ENCODE measurements at places on chromosomes 7 and 10.

DNA sequence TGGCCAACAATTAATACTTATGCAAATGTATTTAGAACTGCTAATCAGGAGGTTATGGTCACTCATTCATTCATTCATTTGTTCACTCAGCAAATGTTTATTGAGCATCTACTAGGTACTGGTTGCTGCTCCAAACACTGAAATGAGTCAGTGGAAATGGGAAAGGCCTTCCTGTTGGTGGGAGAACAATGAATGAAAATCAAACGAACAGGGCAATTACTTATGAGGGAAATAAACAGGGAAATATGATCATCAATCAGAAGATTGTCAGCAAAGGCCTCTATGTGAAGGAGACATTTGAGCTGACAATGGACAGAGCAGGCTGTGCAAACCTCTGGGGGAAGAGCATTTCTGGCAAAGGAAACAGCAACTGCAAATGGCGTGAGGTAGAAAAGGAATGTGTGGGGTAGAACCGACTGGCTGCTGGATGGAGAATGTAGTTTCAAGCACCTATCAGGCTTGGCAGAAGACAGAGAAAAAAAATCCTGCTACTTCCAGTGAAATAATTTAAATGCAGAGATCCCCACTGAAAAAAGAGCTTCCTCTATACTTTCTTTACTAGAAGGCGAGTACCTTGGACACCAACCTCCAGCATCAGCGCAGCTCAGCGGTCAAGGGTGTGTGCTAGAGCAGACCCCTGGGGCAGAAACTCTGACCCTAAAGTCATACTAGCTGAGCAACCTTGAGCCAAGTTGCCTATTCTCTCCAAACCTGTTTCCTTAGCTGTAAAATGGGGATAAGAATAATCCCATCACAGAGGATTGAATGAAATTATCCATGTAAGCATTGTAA is 108.8 kb upstream of the EEPD1 start:
- no peak for DNase-seq

GRCh38 chr10:30365278-30365677 is 16.2 kb upstream of the MTPAP start:
- DNase-seq: no peak

GRCh38 chr10:72245949-72246525 is 27.7 kb upstream of the DDIT4 start:
- no peak for DNase-seq

GRCh38 chr7:30782690-30783089 is 11.5 kb downstream of the MINDY4 start:
- DNase-seq: no peak

DNA sequence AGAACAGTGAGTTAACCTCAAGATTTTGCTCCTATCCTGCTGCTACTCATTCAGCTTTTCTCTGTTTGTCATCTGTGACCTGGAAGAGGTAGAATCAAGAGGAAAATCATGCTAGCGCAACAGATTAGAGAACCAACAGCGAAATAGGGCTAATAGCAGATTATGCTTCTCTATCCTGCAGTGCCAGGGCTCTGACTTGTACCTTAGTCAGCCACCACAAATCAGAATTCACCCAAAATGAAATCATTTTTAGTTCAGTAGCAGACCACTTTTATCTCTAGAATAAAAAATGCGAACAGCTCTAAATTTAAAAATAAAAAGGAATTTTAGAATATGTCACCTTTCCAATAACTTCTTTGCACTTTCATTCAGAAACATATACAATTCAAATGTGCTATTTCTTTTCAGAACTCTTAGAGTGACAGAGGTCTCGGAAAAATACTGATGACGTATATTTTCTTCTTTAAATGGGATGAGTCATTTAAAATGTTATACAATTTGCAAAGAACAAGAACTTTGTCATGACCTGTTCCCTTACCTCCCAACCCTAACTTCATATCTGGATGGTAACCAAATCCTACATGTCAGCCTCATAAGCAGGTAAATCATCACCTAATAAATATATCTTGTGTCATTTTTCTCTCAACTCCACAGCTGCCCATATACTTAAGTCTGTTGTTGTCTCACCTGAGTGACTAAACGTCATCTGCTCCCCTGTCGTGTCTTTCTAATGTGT is 896.4 kb downstream of the PCDH15 start:
- no peak for DNase-seq

Data from activated T-cell treated with anti-CD3 and anti-CD28 coated beads for 48 hours (primary cell).